ENCODE measurements at places on chromosomes 7 and 10. TPM values are rescaled to one million over a fixed set of nuclear protein-coding genes. Genes with fewer than 3 reads are reported as not detected.
A peak's percentile ranks its signal among the peaks of the same experiment; 100 is the strongest.

FGFR2 gene
- 1.6 TPM for total RNA-seq

- H3K27me3 ChIP-seq = no peaks in the 10 kb centered on the region
- no peak overlapping the region for H3K4me3 ChIP-seq
- no peak for DNase-seq
- H3K27ac ChIP-seq = no peak overlapping the region
- H3K4me1 ChIP-seq = no peaks in the 10 kb centered on the region
Observed at GRCh38 chr7:2510909-2511768, 8.4 kb upstream of the LFNG start.

GRCh38 chr7:42457663-42458062, 220.7 kb upstream of the GLI3 start:
- no peaks in the 10 kb centered on the region for H3K36me3 ChIP-seq
- no peak for DNase-seq
- no peak overlapping the region for H3K4me3 ChIP-seq
- peaks cover 1% of the 10 kb centered on the region for H3K4me1 ChIP-seq
- no peaks in the 10 kb centered on the region for H3K27me3 ChIP-seq

TDRD1 gene
- not detected for total RNA-seq

DNA sequence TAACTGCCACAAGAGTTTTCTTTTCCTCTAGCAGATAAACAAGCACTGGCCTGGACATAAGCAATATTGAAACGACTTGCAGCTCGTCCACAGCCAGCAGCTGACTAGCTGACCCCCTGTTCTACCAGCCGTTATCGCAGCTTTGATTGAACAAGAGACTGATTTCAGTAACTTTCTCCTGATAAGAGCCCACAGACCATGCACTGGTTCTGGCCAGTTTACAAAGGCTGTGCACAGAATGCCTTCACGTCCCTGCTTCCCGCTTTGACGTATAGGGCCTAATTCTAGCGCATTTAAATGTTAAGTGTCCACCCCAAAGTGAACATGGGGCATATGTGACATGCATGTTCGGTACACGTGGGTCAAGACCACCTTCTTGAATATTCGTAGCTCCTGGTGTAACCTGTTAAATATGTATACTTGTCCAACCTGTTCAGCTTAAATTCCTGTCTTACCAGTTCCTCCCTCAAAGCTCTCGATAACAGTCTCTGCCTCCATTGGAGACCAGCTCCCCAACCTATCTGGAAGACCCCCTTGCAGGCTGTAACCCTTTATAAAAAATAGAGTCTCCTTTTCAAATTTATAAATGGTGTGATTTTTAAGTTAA, 69.2 kb downstream of the LYZL1 start:
- H3K4me1 ChIP-seq = no peaks in the 10 kb centered on the region
- H3K27me3 ChIP-seq = no peaks in the 10 kb centered on the region
- no peaks in the 10 kb centered on the region for H3K36me3 ChIP-seq
- no peak overlapping the region for H3K27ac ChIP-seq

GRCh38 chr10:123409884-123410283, 255.7 kb downstream of the BUB3 start:
- no peak overlapping the region for H3K4me3 ChIP-seq
- no peaks in the 10 kb centered on the region for H3K36me3 ChIP-seq
- H3K4me1 ChIP-seq = no peaks in the 10 kb centered on the region
- DNase-seq = no peak
- H3K27ac ChIP-seq = no peak overlapping the region

HABP2 gene
- total RNA-seq = not detected

DNA sequence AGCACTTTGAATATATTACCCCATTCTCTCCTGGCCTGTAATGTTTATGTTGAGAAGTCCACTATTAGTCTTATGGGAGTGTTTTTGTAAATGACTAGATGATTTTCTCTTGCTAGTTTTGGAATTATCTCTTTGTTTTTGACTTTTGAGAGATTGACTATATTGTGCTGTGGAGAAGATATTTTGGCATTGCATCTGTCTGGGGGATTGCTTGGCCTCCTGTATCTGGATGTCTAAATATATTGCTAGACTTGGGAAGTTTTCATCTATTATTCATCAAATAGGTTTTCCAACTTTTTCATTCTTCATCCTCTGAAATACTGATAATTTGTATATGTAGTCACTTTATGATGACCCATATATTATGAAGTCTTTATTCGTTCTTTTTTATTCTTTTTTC, 277.1 kb upstream of the PCDH15 start:
- no peak overlapping the region for H3K4me3 ChIP-seq
- no peaks in the 10 kb centered on the region for H3K27me3 ChIP-seq
- no peak overlapping the region for H3K27ac ChIP-seq
- H3K36me3 ChIP-seq = no peaks in the 10 kb centered on the region
- no peaks in the 10 kb centered on the region for H3K4me1 ChIP-seq
- no peak for DNase-seq

- H3K27ac ChIP-seq = no peak overlapping the region
- no peak for DNase-seq
- H3K36me3 ChIP-seq = no peaks in the 10 kb centered on the region
- H3K4me3 ChIP-seq = no peak overlapping the region
- H3K4me1 ChIP-seq = peaks cover 3% of the 10 kb centered on the region
Observed at GRCh38 chr7:46806856-46807255, 775.1 kb downstream of the TNS3 start.

- peak; percentile 46 for DNase-seq
- peak overlapping the region; percentile 85 for H3K27ac ChIP-seq
- peaks cover 9% of the 10 kb centered on the region for H3K4me1 ChIP-seq
- H3K36me3 ChIP-seq = no peaks in the 10 kb centered on the region
- peak overlapping the region; percentile 67 for H3K4me3 ChIP-seq
- no peaks in the 10 kb centered on the region for H3K27me3 ChIP-seq
Observed at GRCh38 chr7:6375348-6376101, 72.2 kb downstream of the DAGLB start.

DNA sequence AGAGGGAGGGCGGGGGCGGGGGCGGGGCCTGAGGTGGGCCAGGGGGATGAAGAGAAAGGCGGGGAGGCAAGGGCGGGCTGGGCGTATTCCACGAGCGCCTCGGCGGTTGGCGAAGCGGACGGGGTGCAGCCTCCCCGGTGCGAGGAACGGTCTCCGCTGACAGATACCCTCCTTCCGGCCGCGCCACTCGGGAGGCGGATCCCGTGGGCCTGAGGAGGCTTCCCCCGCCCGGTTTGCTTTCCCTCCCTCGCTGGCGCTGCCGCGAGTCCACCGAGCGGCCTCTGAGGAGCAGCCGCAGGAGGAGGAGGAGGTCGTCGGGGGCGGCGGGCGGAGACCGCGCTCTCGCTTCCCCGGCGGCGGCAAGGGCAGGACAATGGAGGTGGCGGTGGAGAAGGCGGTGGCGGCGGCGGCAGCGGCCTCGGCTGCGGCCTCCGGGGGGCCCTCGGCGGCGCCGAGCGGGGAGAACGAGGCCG, at the start of gene TRIM24:
TSS of gene TRIM24 (plus strand) at position 84 of the 473 bp plus-strand sequence. CDS start at position 374, 290 bp downstream.
- peak; percentile 98 for DNase-seq
- H3K4me1 ChIP-seq = no peaks in the 10 kb centered on the region
- H3K27me3 ChIP-seq = no peaks in the 10 kb centered on the region
- H3K4me3 ChIP-seq = peak within 1 kb of the TSS; percentile 67
- peak within 1 kb of the TSS; percentile 96 for H3K27ac ChIP-seq
- H3K36me3 ChIP-seq = no peaks in the 10 kb centered on the region

GRCh38 chr10:71848325-71849275, 2.5 kb downstream of the PSAP start:
- H3K4me3 ChIP-seq = no peak overlapping the region
- H3K36me3 ChIP-seq = no peaks in the 10 kb centered on the region
- H3K4me1 ChIP-seq = peaks cover 20% of the 10 kb centered on the region
- H3K27ac ChIP-seq = no peak overlapping the region
- no peaks in the 10 kb centered on the region for H3K27me3 ChIP-seq
- no peak for DNase-seq

DNA sequence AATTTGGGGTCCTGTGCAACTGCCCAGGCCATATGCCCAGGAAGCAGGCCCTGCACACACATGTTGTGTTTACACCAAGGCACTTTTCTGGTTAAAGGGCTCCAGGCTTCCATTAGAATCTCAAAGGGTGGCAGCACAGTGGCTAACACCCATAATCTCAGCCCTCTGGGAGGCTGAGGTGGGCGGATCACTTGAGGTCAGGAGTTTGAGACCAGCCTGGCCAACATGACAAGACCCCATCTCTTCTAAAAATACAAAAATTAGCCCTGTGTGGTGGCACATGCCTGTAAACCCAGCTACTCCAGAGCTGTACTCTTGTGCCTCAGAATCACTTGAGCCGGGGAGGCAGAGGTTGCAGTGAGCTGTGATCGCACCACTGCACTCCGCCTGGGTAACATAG, 53.6 kb downstream of the SPOCK2 start:
- no peak overlapping the region for H3K27ac ChIP-seq
- DNase-seq = no peak
- no peak overlapping the region for H3K4me3 ChIP-seq
- no peaks in the 10 kb centered on the region for H3K4me1 ChIP-seq
- H3K27me3 ChIP-seq = no peaks in the 10 kb centered on the region
- no peaks in the 10 kb centered on the region for H3K36me3 ChIP-seq

DNA sequence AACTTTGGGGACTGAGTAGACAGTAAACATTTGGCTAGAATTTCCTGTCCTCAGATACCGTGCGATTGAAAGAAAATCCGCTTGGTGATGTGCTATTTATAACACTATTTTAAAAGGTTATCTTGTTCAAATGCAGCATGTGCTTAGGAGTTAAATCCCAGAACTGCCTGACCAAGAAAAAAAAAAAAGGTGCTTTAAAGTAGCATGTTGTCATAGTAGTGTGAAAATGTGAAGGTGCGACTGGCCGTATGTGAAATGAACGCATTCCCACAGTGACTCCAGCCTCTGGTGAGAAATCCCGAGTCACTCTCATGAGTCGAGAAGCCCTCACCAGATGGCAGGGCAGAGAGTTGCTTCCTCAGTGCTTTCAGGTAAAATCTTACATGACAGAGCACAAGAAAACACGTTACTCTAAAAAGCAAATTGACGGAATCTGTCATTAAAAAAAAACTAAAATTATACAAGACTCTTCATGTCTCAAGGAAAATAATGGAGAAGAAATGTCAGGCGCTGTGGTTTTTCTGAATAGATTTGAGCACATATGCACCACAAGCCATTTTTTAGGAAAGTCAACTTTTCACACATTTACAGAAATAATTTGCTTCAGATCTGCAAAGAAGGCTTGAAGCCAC, 18.4 kb upstream of the KLF6 start:
- H3K36me3 ChIP-seq = no peaks in the 10 kb centered on the region
- H3K27me3 ChIP-seq = no peaks in the 10 kb centered on the region
- no peak for DNase-seq
- H3K27ac ChIP-seq = peak overlapping the region; percentile 33
- H3K4me1 ChIP-seq = peaks cover 56% of the 10 kb centered on the region
- H3K4me3 ChIP-seq = no peak overlapping the region

DNA sequence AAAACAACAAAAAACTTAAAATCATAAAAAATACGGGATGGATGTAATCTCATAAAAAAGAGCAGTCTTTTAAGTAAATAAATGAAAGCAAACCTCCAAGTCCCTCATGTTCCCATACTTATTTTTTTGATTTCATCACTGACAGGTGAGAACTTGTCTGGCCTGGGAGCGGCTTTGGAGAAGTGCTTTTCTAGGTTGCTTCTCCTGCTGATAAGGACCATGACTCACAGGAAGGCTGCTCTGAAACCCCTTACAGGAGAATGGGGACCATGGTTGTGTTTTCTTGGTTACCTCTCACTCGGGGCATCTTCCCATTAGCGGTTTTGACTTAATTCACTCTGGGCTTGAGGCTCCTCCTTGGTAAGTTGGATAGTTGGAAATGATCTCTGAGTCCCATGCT, 237.4 kb downstream of the CAMK1D start:
- H3K4me1 ChIP-seq = peaks cover 17% of the 10 kb centered on the region
- no peaks in the 10 kb centered on the region for H3K27me3 ChIP-seq
- no peak for DNase-seq
- H3K27ac ChIP-seq = no peak overlapping the region
- no peaks in the 10 kb centered on the region for H3K36me3 ChIP-seq

DNA sequence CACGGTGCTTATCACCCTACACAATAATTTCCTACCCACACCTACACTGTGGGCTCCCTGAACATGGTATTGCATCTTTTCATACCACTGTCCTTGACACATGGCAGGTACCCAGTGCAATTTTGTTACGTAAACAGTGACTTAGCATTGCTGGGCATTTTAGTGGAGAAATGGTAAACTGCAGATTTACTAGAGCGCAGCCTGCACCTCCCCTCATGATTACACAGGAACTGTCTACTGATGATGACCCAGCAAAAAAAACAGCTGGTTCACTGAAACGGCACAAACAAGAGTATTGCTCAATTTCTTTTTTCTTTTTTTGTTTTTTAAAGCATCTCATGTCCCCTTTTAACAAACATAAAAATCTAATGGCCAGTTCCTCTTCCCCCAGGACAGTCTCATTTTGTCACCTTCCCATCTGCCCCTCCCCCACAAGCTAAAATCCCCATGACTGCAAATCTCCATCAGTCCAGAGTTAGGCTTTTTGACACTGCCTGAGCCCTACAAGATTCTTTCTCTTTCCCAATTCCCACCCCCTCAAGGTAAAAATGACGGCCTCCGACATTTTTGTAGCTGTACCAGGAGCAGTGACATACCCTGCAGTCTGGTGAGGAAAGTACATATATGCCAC, 2.8 kb downstream of the ZNF746 start:
- H3K27me3 ChIP-seq = peaks cover 19% of the 10 kb centered on the region
- H3K36me3 ChIP-seq = peaks cover 33% of the 10 kb centered on the region
- no peak for DNase-seq
- no peak overlapping the region for H3K4me3 ChIP-seq
- peak overlapping the region; percentile 0 for H3K27ac ChIP-seq

- H3K27me3 ChIP-seq = no peaks in the 10 kb centered on the region
- H3K4me1 ChIP-seq = peaks cover 11% of the 10 kb centered on the region
- peak overlapping the region; percentile 58 for H3K27ac ChIP-seq
- DNase-seq = peak; percentile 68
- H3K4me3 ChIP-seq = peak overlapping the region; percentile 92
- no peaks in the 10 kb centered on the region for H3K36me3 ChIP-seq
Observed at GRCh38 chr10:110207805-110208613, 604 bp downstream of the MXI1 start.

RNF32 gene
- total RNA-seq = 0.59 TPM

CYP2C9 gene
- total RNA-seq = not detected

GRCh38 chr10:27512548-27512947, 8.4 kb downstream of the RAB18 start:
- no peak overlapping the region for H3K27ac ChIP-seq
- H3K4me3 ChIP-seq = no peak overlapping the region
- no peaks in the 10 kb centered on the region for H3K4me1 ChIP-seq
- H3K27me3 ChIP-seq = no peaks in the 10 kb centered on the region
- no peak for DNase-seq

DNA sequence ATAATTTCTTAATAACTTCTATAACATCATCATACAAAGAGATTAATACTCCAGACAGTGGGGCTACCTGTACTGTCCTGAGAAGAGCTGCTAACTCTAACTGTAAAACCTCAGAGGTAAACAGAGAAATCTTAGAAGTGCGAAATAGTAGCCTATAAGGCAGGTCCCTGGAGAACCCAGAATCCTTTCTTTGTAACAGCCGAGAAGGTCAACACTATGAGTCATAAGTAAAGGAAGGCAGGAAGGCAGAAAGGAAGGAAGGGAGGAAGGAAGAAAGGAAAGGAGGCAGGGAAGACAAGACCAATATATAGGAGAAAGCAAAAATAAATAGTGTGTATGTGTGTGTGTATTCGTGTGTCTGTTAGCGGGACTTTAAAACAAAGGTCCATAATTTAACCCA, 540.6 kb downstream of the ZWINT start:
- no peaks in the 10 kb centered on the region for H3K27me3 ChIP-seq
- H3K4me1 ChIP-seq = no peaks in the 10 kb centered on the region
- no peak for DNase-seq
- no peaks in the 10 kb centered on the region for H3K36me3 ChIP-seq
